IMR-90 (cell line): ENCODE measurements at places on chromosomes 2 and 18. TPM values are rescaled to one million over a fixed set of nuclear protein-coding genes. Genes with fewer than 3 reads are reported as not detected.

STARD6 gene
- 0.28 TPM in 1 of 2 replicates, not detected in the other for total RNA-seq

KYNU gene
- 2.2 and 2.9 TPM in 2 replicates for total RNA-seq

GRHL1 gene
- 0.18 and 0.56 TPM in 2 replicates for total RNA-seq

MAP4K3 gene
- 32.6 and 48.3 TPM in 2 replicates for total RNA-seq

STAT4 gene
- 0.28 and 0.36 TPM in 2 replicates for total RNA-seq

GALNT3 gene
- 2.0 and 4.4 TPM in 2 replicates for total RNA-seq

CCDC141 gene
- under 0.01 TPM in 1 of 2 replicates, not detected in the other for total RNA-seq
